Activated naive CD8-positive, alpha-beta T cell treated with anti-CD3 and anti-CD28 coated beads, Interleukin-2, amount 50 U/mL, for 24 hours (primary cell): ENCODE measurements at places on chromosomes 12 and 14.

GRCh38 chr12:49667325-49668090, 39.7 kb downstream of the FMNL3 start:
- no peak for DNase-seq

- peak; percentile 20 for DNase-seq
Measured at GRCh38 chr12:43758247-43758727, 303 bp downstream of the PUS7L start.

GRCh38 chr12:47870175-47870781, 34.5 kb downstream of the VDR start:
- no peak for DNase-seq

GRCh38 chr14:79986251-79986650, 225.1 kb downstream of the DIO2 start:
- no peak for DNase-seq

- no peak for DNase-seq
Measured at GRCh38 chr12:18676996-18677588, 60.7 kb downstream of the PLCZ1 start.

- DNase-seq, result no peak
Measured at GRCh38 chr12:51898506-51898905, 8.8 kb upstream of the ACVRL1 start.

- DNase-seq, result no peak
Measured at GRCh38 chr12:2460051-2460670, 334.6 kb upstream of the FKBP4 start.

DNA sequence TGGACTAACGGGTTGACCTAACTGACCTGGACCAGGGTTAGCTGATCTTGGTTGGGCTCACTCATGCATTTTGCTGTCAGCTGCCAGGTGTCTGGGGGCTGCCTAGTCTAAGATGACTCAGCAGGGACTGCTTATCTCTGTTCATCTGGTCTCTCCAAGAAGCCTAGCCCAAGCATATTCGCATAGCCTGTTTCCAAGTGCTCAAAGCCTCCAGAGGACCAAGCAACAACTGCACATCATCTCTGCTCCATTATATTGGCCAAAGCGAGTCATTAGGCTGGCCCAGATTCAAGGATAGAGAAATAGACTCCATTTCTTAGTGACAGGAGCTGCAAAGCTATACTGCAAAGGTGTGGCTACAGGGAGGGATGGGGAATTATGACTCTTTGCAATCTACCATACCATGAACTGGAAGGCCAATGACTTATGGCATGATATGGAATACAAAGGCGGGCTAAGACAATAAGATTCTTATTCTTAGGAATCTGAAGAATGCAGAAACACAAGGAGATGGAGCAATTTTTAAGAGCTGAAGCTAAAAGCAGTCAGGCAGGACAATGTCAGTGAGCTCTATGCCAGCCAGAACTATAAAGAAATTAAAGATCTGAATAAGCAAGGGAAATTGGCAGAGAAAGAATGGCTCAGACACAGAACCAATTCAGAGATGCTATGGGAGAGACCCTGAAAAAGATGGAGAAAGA, 194.6 kb upstream of the FSCB start:
- no peak for DNase-seq

DNA sequence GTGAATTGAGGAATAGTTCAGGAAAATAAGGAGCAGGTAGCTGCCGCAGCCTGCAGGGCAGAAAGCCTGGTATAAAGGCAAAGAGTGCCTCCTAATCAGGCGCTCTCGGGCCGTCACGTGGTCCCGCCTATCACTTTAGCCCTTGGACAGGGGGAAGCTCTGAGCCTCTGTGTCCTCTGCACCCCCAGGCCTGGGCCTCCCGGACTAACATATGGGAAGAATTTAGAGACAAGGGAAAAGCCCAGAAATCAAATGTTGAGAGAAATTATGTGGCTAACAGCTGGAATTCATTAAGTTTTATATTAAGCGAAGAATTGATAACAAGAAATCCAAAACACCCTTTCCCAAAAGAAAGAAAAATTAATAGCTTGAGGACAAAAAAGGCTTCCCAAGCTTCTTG, 417.7 kb downstream of the ATP23 start:
- no peak for DNase-seq

DNA sequence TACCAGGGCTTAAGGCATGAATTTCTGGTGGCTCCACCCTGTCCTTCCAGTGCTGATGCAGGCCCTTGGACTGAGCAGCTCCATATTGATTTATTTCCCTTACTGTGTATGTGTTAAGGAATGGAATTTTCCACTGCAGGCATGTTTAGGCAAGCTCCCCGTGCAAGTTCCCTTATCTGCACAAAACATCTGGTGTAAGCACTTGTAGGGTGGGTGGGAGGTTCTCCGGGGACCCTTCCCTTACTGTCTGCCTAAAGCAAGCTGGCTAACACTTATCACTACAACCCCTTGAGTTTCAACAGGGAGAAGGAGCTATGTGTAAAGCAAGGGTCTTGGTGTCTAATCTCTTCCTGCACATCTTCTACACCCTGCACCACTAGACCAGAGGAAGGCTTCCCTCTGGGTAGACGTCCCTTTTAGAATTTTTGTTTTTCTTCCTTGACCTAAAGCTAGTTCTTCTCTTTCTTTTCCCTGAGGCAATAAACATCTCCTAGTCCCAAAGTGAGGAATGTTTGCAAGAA, 22.0 kb upstream of the DRAM1 start:
- no peak for DNase-seq

- DNase-seq, result no peak
Measured at GRCh38 chr12:91388573-91388972, 206.0 kb upstream of the DCN start.

- DNase-seq, result no peak
Measured at GRCh38 chr14:73233564-73233963, 3.7 kb upstream of the PAPLN start.

DNA sequence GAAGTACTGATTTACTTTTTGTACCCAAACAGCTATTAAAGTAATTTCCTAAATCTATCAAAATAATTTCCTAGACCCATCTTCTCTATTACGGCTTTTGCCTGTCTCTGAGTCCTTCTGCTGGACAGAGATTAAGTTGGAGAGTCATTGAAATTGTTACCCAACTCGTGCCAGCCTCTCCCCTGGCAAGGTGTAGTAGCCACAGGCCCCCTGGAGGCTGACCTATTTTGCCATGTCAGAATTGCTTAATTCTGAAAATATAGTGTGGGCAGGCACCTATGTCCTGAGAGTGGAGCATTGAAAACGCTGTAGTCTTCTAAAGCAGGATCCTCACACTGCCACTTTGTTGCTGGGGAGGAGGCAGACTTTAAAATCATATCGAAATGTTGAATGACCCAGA, 308.2 kb downstream of the GLT1D1 start:
- DNase-seq, result no peak

DNA sequence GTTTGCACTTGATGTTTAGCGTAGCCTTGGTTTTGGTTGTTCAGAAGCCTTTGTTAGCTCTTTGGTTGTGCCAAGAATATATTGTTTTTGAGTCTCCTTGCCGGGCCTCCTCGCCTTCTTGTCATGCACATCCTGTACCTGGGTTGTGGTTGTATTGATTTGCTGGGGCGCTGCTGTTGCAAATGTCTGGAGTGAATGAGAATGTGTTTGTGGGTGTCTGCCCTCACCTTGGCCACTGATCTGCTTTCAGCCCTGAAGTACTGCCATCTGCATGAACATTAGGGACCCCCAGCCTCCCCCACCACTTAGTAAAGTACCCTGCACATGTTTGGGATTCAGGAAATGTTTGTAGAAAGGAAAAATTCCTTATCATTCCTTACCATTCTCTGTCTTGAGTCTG, 16.5 kb downstream of the PRKCH start:
- DNase-seq, result no peak

DNA sequence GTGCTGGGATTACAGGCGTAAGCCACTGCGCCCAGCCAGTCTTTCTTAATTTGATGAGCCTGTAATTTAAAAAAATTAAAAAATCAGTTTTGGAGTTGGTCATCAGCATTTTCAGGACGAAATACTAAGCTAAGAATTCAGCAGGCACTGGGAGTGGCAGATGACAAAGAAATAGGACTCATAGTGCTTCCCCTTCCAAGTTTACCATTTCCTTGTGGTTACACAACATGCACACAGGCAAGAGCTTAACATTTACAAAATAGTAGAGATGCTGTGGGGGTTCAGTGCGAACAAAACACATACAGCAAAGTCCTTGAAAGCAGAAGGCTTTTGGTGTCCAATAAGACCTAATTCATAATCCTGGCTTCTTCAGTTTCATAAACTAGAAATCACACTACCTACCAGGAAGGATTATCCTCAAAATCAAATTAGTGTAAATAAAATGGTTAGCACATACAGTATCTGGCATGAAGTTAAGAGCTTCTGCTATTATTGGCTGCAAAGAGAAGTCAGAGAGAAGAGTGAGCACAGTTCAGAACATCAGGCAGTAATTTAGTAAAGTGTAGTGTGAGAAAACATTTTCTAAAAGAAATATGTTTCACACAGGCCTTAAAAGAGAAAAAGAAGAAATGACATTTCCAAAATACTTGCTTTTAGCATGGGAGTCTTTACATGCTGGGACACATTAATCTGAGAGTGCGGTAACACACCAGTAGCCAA, 22.2 kb upstream of the KIF21A start:
- no peak for DNase-seq

GRCh38 chr12:77974645-77975044, 144.0 kb downstream of the NAV3 start:
- DNase-seq, result no peak

DNA sequence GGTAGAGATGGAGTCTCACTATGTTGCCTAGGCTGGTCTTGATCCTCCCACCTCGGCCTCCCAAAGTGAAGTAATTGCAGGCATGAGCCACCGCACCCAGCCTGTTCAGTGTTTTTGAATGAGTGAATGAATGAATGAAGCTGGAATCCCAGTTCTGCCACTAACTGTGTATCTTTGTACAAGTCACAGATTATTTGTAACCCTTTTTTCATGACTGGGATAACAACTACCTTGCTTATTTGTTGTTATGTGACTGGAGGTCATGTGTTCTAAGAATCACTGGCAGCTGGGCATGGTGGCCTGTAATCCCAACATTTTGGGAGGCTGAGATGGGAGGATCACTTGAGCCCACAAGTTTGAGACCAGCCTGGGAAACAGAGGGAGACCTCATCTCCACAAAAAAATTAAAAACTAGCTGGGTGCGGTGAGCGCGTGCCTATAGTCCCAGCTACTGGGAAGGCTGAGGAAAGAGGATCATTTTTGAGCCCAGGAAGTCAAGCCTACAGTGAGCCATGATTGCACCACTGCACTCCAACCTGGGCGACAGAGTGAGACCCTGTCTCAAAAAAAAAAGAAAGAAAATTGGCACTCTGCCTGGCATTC, 13.3 kb upstream of the NUMB start:
- DNase-seq, result no peak

- DNase-seq, result no peak
Measured at GRCh38 chr12:3700861-3701260, 52.0 kb downstream of the CRACR2A start.

DNA sequence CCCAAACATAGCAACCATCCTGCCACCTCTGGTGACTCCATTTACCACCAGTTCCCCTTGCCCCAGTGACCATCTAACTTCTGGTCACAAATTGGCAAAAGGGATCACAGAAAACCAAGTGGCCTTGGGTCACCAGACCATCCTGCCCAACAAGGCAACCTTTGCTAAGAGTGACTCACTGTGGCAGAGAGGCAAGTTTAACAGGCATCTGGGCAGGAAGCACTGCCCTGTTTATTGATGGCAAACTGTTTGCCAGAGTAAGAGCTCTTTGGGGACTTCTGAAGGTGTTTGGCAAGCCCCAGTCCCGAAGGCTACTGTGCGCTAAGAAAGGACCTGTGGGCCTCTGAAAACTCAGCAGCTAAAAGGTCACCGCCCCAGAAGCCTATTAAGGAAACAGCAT, 28.2 kb upstream of the TMEM233 start:
- DNase-seq, result no peak

DNA sequence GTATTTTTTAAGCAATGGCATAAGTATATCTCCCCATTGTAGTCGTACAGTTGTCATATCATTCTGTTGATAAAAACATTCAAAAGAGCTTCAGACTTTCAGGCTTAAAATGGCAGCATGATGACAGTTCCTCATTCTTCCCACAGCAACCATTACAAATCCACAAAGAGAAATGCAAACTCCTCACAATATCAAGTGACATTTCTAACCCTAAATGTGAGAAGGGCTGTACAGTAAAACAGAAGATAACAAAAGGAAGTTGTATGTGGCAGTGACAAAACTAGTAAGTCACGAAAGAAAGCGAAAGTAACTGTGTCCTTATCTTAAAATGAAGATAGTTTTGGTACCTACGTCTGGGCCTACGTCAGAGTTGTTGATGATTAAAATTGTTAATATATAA, 46.7 kb downstream of the GXYLT1 start:
- DNase-seq, result no peak

DNA sequence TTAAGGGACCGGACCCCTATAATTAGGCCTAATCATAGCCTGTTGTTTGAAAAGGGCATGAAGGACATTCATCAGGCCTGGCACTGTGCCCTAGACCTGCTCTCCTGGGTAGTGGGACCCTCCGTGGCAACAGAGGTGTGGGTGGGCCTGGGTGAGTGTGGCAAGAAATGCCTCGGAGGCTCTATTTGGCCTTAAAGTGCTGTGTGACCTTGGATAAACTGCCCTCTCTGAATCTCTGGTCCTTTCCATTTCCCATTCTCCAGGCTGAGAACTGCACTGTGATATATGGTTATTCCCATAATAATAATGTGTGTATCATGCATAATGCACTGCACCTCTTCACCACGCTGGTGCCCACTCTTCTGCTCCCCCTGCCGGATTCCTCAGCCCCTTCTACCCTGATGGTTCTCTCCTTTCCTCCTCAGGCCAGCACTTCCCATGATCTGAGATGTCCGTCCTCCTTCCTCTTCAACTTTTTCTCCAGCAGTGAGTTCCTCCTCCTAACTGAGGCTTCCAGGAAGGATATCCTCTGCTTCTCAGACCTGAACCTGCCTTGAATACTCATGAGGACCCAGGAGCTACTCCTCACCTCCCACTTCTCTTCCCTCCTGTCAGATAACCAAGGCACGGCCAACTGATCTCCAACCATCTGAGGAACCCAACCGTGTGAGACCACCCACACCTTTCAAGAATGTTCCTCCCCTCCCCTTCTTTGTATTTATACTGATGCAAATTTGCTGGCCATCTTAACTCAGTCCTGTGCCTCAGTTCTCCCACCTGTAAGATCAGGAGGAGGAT, 111.0 kb upstream of the PZP start:
- DNase-seq, result no peak

GRCh38 chr14:81285245-81285644, 64.5 kb upstream of the GTF2A1 start:
- DNase-seq, result no peak
